ENCODE measurements at places on chromosomes 2 and 18. TPM values are rescaled to one million over a fixed set of nuclear protein-coding genes. Genes with fewer than 3 reads are reported as not detected.
A peak's percentile ranks its signal among the peaks of the same experiment; 100 is the strongest.

Gene CETN1
- not detected for polyA plus RNA-seq

- no peak for DNase-seq
Measured at GRCh38 chr2:140747665-140748064, 1383.2 kb downstream of the LRP1B start.

DNA sequence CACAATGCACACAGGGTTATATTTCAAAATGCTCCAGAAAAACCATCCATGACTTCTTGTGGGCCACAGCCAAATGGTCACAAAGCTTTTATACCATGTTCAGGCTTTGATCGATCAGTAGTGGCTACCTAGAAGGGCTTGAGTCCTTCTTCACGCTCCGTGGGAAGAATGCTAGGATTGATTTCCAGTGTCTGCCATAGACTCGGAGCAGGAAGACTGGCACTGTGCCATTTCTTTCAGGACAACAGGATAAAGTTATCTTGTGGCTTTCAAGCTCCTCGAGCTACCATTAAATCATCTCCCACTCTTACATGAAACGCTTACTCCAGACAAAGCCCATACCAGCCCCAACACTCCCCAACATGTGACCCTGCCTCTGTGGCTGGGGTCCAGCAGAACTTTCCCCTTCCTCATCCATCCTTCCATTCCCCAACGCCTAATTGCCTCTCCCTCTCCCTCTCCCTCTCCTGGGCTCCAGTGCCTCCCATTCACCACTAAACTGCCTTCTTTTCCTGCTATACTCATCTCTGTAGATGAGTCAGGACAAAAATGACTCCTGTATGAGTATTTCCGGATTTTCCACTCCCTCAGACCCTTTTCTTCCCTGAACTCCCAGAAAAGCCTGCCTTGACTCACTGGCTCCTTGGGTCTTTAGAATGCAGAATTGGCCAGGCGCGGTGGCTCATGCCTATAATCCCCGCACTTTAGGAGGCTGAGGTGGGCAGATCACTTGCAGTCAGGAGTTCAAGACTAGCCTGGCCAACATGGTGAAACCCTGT, 40.9 kb downstream of the ADD2 start:
- DNase-seq: no peak

- peak; percentile 40 for DNase-seq
Measured at GRCh38 chr2:72148003-72148836, 558 bp upstream of the CYP26B1 start.

DNA sequence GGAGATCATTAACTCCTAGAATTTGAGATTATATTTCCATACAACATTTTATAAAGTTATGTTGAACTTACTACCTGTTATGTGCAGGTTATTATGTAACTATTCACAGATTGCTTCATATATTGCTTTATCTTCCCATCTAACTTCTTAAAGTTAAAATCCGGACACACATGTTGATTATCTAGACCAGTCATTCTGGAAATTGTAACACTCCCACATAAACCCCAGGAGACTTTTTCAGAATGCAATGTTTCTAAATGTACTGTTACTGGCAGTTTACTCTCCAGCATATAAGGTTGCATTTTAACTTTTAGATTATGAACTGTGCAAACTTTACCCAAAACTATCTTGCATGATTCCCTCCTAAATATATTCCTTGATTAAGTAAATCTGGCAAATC, 70.5 kb upstream of the FAM117B start:
- DNase-seq: no peak

GRCh38 chr2:117065912-117066311, 748.6 kb upstream of the DDX18 start:
- no peak for DNase-seq

DNA sequence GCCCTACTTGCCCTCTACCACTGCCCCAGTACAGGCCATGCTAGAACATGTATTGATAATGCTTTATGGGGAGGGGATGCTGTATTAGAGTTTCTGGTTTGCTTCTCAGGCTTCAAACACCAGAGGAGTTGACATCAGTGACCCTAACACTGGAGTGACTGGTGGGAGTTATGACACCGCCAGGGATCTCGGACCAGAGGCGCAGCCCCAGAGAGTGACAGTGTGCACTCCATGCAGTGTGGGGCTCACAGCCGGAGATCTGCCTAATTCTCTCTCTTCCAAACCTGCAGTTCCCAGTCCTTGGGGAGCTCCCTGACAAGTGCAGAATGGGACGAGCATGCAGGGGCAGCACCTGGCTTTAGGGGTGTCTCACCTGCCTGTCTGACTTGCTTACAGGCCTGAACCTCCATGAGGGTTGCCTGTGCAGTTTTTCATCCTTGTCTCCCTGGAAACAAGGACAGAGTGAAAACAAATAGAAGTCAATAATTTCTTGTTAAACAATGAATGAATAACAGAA, 244.9 kb upstream of the MYT1L start:
- DNase-seq: no peak

Gene C2orf78
- not detected for polyA plus RNA-seq

DNA sequence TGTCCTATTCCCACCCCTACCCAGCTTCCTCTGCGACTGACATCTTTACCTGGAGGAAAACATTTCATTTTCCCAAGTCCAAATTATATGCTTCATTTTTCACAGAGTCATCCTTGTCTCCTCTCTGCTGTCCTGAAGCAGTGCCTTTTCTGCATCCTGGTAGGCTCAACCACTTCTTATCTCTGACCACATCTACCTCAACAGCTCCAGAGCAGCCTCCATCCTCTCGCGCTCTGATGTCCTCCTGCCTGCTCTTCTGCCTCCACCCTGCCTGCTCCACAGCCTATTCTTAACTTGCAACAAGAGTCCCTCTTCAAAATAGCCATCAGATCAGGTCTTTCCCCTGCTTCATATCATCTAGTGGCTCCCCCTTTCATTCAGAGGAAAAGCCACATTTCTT, 457.1 kb downstream of the PARD3B start:
- DNase-seq: no peak

GRCh38 chr18:36287653-36288052, 9.9 kb upstream of the FHOD3 start:
- DNase-seq: no peak

- DNase-seq: peak; percentile 58
Measured at GRCh38 chr2:19369341-19369955, 11.0 kb upstream of the OSR1 start.

DNA sequence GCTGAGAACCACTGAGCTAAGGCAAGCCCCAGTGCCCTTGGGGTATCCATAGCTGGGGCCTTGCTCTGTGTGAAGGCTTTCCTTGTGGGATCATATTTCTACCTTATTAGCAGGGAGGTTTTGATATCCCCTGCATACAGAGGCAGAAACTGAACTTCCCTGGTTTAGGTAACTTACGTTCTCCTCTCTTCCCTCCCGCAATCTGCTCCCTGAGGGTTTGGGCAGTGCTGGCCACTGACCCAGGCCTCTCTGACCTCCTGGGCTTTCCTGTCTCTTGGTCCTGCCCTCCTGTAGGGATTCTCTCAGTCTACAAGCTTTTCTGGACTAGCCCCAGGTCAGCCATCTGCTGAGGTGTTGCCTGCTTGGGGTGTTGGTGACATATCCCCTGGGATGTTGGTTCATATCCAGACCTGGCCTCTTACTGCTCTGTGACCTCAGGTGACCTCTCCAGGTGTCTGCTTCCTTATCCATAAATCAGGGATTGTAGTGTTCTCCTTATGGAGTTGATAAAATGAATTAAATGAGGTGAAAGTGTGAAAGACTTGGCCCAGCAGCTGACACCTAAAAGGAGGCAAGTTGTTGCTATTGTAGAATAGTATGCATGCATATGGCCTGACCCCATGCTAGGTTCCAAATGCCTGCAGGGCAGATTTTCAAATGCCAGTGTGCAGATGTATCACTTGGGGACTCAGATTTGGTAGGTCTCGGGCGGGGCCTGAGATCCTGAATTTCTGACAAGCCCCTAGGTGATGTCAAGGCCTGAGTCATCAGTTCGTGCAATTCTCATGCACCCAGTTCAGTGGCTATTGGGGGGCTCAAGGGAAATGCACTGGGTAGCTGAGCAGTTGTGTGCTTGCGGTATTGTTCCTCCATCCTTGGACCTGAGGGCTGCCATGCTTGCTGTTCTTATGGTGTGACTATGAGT, 106.6 kb downstream of the FHOD3 start:
- no peak for DNase-seq

- DNase-seq: no peak
Measured at GRCh38 chr18:28127228-28127627, 49.7 kb downstream of the CDH2 start.

DNA sequence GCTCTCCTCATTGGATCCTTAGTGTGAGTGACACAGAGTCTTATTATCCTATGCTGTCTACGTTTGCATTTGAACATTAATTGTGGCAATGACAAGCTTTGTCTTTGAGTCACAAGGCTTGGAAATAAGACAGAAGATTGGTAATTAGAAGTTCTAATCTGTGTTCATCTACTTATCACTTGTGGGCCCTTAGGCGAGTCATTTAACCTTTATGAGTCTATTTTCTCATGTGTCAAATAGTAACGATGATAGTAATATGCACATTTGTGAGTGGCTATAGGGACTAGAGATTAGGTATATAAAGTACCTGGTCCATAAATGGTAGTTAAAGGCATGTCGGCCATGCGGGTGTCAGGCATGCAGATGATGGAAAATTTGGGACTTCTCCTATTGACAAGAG, 105.6 kb upstream of the NABP1 start:
- DNase-seq: no peak

Gene IGFBP5
- polyA plus RNA-seq: 0.46 TPM

DNA sequence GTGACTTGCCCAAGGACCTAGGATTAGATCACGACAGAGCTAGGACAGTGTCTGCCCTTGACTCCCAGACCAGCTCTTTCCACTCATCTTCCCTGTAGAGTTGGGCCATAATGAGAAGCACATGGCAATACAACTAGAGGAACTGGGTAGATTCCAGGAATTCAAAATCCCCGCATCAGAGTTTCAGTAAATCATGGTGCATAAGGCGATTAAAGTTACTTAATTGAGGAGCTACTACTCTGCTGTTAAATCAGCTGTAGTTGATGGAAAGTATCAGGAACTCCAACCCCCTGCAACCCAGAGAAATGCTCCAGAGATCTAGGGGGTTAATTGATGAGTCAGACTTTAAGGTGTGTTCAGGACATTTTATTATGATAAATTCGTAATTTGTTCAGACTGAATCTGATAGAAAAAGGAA, 5.7 kb downstream of the ANTXR1 start:
- DNase-seq: no peak

Gene VAMP5
- polyA plus RNA-seq: not detected

Gene CREB1
- 14.6 TPM for polyA plus RNA-seq

Gene CLEC4F
- polyA plus RNA-seq: not detected

DNA sequence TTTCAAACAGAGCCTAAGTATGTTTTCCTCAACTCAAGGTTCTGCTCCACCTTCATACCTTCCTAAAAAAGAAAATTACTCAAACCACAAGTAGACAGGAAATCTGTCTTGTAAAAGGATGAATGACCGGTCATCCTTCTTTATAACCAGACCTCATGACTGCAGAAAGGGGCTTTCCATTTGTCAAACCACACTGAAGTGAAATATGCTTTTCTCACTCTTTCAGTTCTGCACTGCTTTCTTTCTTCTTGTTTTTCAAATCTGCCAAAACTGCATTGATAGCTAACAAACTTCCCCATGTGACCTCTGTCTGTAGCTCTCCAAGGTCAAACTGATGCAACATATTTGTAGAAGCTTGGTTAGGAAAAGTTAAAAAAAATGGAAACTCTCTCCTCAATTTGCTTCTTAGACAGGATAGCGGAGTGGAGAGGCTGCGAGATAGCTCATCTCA, 308.9 kb upstream of the CCDC68 start:
- no peak for DNase-seq

Gene ABCG8
- polyA plus RNA-seq: not detected

DNA sequence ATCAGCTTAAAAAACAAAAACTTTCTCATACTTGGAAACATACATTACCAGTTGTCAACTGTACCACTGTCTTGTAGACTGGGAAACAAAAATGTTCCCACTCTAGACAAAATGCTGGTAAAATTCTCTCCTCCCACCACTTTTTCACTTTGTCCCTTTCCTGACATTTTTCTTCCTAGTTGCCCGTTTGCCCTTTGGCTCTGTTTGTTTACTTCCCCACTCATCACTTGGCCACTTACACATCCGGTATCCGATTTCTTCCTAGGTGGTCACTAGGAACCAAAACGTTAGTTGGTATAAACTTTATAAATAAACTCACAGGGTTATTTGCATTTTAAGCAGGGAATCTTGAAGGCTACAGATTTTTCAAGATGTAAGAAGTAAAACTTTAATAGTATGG, 84.9 kb downstream of the METTL4 start:
- no peak for DNase-seq

- DNase-seq: no peak
Measured at GRCh38 chr2:163656622-163657280, 79.1 kb downstream of the FIGN start.

- no peak for DNase-seq
Measured at GRCh38 chr2:105598829-105599698, 145.6 kb upstream of the NCK2 start.

GRCh38 chr2:12300019-12300602, 416.6 kb upstream of the TRIB2 start:
- no peak for DNase-seq

DNA sequence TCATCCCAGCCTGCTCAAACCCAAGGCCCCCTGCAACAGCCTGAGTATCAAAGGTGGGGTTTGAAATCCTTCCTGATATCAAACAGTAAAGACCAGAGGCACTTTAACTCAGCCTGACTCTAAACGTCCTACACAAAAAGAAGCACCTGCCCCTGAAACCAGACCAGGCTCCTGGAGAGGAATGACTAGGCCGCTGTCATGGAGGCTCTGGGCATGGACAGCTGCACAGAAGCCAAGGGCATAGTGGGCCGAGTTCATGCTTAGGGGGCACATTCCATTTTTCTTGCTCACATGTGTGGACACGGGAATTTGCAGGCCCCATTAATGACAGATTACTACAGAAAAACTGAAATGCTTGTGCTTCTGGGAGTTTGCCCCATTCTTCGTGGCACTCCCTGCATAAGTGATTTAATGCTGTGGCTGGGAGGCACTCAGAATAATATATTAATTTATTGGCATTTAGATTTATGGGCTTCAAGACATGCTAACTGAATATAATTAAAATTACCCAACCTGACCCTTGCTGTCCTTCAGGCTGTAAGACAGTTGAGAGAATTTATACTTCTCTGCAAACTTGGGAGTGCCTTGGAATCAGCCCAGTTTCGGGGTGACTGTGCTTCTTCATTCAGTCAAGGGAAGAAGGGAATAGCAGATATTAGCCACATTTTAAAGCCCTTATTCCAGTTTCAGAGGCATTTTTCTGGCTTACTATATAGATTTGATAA, 105.5 kb downstream of the GYPC start:
- no peak for DNase-seq

Gene DUSP2
- polyA plus RNA-seq: 0.26 TPM

Gene ANO7
- polyA plus RNA-seq: 3.0 TPM

- DNase-seq: no peak
Measured at GRCh38 chr2:232288489-232289030, 90.0 kb upstream of the ALPP start.
